Left cardiac atrium (tissue), 4 donors: ENCODE measurements at places on chromosomes 2 and 18. TPM values are rescaled to one million over a fixed set of nuclear protein-coding genes. Genes with fewer than 3 reads are reported as not detected.

The EGR4 gene
- total RNA-seq: not detected

DNA sequence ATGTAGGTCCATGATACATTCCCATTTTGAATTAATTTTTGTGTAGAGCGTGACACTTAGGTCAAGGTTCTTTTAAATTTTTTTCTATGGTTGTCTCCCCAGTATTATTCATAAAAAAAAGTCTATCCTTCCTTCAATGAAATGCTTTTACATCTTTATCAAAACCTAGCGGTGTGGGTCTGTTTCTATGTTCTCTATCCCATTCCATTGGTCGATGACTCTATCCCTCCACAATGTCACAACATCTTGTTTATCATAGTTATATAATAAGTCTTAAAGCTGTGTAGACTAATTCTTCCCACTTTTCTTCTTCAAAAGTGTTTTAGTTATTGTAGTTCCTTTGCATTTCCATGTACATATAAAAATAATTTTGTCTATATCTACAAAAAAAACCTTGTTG is 47.2 kb upstream of the GPR17 start:
- no peak for DNase-seq

DNA sequence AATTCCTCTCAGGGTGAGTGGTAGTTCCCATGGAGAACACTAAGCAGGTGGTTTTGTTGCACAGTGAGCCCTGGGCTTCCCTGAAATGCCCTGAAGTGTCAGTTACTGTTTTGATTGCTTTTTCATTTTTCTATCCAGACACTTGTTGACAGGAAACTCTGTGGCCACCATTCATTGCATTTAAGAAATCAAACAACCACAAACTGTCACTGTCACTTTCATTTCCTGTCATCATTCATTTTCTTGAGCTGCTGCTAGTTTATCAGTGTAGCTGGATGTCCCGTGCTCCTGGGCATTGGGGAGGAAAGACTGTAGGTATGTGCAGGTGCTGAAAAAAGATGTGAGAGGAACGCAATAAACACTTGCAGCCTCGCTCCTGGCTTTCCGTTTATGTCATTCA is 891.6 kb upstream of the ZEB2 start:
- no peak for DNase-seq

GRCh38 chr2:165629776-165630175 is 160.3 kb downstream of the CSRNP3 start:
- no peak for DNase-seq

GRCh38 chr2:233219848-233220247 is 31.6 kb upstream of the ATG16L1 start:
- no peak for DNase-seq
